Effector CD8-positive, alpha-beta T cell (primary cell): ENCODE measurements at places on chromosomes 6 and 20.

GRCh38 chr6:168102315-168102985, 23.4 kb upstream of the FRMD1 start:
- no peak for DNase-seq

DNA sequence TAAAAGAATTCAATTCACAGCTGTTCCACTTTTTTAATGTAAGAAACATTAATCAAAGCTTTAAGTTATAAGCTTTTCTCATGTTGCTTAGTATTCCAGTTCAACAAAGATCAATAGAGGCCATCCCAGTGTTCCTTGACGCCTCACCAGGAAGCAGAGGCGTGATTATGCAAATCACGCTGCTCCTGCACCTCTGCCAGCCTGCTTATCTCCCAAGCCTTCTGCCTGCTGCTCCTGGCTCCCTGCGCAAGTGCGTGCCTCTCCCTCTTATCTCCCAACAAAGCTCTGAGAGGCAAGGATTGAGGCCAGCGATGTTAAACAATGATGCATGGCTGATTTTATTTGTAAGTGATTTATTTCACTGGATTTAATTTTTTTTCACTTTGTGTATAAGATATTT, 42.8 kb downstream of the INSM1 start:
- no peak for DNase-seq

- DNase-seq, result no peak
Observed at GRCh38 chr6:39344821-39345280, 22.3 kb upstream of the KCNK16 start.

DNA sequence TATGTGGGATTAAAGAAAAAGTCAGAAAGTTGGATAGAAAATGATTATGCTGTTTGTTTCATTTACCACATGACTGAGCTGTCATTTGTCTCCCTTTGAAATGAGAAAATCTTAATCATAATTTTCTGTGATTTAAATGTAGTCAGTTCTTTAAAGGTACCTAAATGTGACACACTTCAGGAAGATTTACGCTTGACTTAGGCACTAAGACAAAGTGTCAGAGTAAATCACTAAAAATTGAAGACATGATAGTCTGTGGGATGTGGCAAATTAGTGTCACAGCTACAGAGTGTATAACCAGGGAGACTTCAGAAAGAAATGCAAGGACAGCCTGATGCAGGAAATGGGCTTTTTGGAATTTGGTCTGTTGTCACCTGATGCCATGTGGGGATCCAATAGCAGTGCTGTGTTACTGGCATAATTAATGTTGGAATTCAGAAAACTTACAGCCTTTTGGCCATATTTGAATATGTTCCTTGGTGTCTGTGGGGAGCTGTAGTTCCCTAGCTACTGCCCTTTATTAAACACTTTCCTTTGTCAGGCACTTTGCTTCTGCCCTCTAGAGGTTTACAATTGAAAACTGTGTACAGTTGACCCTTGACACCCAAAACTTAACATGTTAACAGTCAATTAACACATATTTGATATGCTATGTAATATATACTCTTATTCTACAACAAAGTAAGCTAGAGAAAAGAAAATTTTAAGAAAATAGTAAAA, 493.8 kb downstream of the UTRN start:
- no peak for DNase-seq

- DNase-seq, result peak; percentile 11
Observed at GRCh38 chr6:25050356-25050755, 114.6 kb upstream of the RIPOR2 start.

DNA sequence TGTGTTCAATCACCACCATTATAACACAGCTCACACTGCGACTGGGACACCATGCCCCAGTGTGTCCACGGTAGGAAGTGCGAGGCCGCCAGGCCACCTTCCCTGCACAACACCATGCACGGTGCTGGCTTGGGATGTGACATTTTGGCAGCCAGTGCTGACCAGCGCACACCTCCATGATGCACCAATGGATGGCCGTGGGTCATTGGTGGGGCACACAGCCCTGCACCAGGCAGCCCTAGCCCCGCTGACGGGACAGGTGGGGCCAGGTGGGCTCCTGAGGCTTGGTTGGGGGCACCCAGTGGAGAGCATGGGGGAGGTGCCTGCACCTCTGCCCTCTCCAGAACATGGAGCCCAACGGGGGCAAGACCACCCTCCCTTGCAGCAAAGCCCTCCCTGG, 18.2 kb upstream of the FRMD1 start:
- no peak for DNase-seq

- no peak for DNase-seq
Observed at GRCh38 chr20:58903614-58904013, 51.1 kb downstream of the GNAS start.

- DNase-seq, result no peak
Observed at GRCh38 chr6:157185171-157185570, 138.1 kb downstream of the TMEM242 start.

- DNase-seq, result no peak
Observed at GRCh38 chr6:166156942-166157341, 10.7 kb downstream of the TBXT start.

- no peak for DNase-seq
Observed at GRCh38 chr6:28922004-28922820, 1.6 kb downstream of the TRIM27 start.

DNA sequence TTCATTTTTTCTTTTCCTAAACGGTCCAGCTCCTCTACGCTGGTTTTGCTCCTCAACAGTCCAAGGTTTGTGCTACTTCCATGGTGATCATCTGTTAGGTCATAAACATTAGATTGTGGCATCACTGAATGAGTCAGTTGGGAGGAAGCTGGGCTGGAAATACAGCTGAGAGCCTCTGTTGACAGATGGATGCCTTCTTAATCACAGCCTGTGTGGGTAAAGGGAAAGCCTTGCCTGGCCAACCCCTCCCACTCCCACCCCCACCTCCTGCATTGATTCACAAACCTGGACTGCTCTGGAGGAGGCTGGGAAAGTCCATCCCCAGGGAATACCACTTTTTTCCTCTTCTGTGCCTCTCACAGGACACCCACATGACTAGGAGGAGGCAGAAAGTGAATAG, 180.6 kb upstream of the CCN2 start:
- no peak for DNase-seq

GRCh38 chr6:90584636-90585255, 2.1 kb downstream of the MAP3K7 start:
- no peak for DNase-seq

DNA sequence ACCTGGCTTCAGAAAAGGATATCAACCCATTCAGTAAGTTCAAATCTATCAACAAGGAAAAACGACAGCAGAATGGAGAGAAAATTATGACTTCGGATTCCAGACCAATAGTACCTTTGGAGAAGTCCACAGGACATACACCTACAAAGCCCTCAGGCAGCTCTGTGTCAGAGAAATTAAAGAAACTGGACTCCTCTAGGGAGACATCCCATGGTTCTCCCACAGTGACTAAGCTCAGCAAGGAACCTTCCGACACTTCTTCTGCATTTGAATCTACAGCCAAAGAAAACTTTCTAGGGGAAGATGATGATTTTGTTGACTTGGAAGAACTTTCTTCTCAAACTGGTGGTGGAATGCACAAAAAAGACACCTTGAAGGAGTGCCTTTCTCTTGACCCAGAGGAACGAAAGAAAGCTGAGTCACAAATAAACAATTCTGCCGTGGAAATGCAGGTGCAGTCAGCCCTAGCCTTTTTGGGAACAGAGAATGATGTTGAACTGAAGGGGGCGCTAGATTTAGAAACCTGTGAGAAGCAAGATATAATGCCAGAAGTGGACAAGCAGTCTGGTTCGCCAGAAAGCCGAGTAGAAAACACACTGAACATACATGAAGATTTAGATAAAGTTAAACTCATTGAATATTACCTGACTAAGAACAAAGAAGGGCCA, 67.4 kb upstream of the HINT3 start:
- no peak for DNase-seq

DNA sequence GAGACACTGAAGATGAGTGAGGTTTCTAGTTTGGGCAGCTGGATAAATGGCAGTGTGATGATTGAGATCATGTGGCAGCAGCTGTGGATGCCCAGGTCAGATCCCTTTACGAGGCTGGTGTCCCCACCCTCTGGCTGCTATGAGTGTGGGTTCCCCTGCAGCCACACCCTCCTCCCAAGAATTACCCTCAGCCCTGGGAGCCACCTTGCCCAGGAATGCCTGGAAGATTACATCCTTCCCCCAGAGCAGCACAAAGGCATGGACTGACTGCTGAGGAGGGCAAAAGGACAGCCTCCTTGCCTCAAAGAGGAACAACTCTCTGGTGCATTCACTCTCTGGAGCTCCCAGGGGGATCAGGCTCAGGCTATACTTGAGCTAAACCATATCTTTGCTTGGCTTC, 15.0 kb upstream of the PKHD1 start:
- no peak for DNase-seq

- DNase-seq, result no peak
Observed at GRCh38 chr20:22819112-22819511, 216.0 kb upstream of the SSTR4 start.

GRCh38 chr6:152341596-152341995, 295.6 kb downstream of the SYNE1 start:
- no peak for DNase-seq

DNA sequence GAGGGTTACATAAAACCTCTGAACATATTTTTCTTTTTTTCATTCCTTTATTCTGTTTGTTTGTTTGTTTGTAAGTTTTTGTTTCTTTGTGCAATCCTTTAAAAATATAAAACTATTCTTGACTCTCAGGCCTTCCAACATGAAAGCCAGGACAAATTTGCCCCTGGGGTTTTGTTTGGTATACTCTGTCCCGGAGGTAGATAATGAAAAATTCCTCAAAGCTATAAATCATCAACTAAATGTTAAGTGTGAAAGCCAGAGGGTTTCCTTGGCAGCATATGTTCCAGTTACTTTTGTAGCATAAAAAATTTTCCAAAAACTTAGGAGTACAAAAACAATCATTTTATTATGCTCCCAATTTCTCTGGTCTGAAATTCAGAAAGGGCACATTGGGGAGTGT, 1084.3 kb upstream of the GJE1 start:
- DNase-seq, result no peak

DNA sequence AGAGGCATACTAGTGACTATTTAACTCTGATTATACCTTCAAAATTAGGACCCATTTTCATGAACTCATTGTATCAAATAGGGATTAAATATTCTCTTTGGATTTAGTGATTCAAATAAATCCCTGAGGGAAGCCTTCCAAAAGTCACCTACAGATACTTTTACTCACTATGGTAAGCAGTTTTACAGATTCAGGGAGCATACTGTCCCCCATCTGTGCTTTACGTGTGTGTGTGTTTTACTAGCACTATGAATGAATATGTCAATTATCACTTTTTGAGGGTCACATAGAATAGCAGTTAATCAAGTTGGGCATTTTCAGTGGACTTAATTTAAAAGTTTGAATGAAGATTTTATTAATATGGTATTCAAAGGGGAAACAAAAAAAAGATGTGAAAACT, 96.7 kb downstream of the EPHA7 start:
- no peak for DNase-seq

DNA sequence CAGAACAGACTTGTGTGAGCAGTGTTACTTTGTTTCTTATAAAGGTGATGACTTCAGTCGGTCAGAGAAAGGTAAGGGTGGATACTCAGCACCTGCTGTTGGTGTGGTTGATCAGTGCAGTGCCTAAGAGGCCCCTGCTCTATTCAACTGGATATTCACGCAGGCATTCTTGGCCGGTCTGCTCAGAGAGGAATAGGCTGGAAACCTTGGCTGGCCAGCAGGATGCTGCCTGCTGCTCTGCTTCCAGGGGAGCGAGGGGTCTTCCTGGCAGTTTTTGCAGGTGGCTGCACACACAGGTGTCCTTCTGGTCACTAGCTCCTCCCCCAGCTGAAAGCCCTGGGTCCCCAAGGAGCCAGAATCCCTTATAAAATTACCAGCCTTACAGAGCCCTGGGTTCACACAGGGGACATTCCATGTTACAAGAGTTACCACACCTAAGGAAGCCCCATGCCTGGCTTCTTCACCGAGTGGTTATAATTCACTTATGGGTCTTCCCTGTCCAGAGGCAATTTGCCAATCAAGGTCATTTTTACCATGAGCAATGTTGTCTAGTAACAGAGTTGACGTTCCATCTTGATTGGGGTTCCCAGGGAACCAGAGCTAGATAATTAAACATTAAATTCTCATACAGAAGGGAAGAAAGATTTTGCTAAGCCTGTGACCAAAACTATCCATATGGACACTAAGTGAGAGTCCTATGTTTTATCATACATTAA, 16.4 kb downstream of the SYNJ2 start:
- DNase-seq, result no peak

DNA sequence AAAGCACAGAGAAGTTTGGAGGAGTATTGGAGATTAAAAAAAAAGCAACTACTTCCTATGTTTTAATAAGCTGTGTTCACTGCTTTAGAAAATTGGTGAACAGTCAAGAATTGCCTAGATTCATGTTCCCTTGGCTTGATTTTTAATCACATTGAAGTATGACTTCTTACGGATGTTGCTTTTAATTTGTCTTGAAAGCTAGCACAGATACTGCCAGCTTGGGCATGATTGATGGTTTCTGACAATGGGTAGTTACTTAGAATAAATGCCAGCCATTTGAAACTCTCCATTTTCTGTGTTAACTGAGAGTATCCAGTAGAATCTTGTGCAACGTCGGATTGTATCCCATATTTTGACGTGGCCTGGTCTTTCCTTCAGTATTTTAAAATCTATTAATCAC, 178.0 kb downstream of the DTNBP1 start:
- DNase-seq, result no peak

DNA sequence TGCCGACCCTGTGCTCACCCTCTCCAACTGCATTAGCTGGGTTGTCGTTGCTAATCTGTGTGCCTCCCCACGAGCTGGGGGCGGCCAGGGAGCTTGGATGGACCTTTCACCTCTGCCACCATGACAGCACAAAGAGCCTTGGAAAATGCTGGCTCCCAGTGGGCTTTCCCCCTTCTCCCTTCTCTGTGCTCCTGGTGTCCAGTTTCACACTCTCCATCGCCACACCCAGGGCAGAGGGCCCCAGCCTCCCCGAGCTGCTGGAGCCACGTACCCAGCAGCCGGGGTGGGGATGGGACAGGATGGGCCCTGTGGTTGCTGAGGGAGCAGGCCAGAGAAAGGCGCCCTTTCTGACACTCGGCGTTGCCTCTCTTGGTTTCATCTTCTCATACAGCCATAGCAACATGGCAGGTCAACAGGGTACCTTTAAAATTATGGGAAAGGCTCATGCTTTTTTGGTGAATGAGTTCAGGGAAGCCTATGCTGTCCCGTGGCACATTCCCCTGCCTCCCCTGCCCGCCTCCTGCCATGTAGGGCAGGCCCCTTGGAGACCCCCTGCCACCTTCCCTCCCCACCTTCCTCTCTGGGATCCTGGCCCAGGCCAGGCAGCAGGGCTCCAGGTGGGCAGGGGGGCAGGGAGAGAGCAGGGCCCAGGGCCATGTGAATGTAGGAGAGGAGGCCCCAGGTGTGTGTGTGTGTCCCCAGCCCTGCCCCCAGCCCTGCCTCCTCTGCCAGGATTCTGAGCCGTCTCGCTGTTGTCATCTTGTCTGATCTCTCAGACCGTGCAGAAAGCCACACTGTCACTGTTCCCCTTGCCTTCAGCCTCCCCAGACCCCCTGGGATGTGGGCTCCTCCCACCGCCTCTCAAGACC, 85.2 kb upstream of the CCDC167 start:
- DNase-seq, result no peak

DNA sequence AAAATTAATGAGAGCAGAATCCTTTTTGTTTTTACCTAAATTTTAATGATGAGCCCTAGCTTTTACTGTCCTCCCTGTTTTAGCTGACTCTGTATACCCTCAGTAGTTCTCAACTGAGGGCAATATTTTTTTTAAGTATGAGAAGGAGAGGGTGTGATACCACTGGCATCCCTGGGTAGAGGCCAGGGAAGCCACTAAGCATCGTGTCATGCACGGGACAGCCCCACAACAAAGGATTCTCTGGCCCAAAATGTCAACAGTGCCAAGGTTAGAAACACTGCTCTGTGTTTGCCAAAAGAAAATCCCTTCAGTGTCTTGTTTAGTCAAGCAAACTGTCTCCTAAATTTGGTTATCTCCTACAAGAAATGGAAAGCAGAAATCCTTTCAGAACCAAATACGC, 210.4 kb downstream of the KCNQ5 start:
- DNase-seq, result no peak
